ENCODE measurements at places on chromosomes 6 and 20. TPM values are rescaled to one million over a fixed set of nuclear protein-coding genes. Genes with fewer than 3 reads are reported as not detected.

SAMD3 gene
- total RNA-seq, result 5.5 TPM

BPI gene
- total RNA-seq, result not detected

MEP1A gene
- not detected for total RNA-seq

C6orf141 gene
- 0.43 TPM for total RNA-seq

DEFB124 gene
- not detected for total RNA-seq

TREML2 gene
- not detected for total RNA-seq

MDN1 gene
- total RNA-seq, result 19.0 TPM

MAS1 gene
- total RNA-seq, result not detected

GSTA4 gene
- total RNA-seq, result 25.9 TPM

- no peak for DNase-seq
Observed at GRCh38 chr6:75235271-75235670, 8.3 kb downstream of the COX7A2 start.

DNA sequence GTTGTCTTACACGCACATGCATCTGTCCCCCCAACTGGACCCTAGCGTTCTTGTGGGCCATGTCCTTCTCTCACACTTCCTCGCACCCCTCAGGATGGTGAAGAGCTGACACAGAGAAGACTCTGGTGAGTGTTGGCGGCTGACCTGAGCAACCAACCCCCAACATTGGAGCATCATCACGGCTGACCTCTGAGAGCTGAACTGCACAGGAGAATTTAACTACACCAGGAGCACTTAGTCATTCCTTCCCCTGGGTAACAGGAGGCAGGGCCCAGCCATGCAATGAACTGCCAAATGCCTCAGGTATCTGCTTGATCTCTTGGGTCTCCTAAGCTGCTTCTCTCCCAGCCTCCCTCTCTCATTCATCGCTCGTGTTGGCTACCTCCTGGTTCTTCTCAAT is 88.5 kb downstream of the PSMG4 start:
- no peak for DNase-seq

- DNase-seq, result no peak
Observed at GRCh38 chr6:89433252-89434149, 549 bp downstream of the ANKRD6 start.

DNA sequence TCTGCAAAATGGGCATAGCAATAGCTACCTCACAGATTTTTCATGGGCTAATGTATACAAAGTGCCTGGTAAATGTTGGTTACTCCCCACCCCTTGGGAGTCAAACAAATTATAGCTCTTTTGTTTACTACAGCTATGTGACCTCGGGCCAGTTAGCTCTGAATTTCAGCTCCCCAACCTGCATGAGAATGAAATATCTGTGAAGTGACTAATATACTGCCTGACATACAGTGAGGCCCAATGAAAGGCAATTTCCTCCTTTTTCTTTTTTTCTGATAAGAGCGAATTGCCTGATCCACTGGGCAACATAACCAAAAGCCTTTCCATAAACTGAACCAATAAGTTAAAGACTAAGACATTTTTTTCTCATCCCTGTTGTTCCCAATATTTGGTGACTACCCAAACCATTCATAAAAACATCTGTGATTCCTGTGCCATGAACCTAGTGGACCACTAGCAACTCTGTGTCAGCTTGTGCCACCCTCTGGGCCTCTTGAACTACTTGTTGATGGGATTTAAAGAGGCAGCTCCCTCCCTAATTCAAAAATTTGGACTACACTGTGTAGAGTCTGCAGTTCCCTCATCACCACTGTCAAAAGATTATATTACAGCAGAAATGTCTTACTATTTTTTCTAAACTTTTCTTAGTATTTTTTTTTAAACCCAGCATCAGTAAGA is 91.9 kb upstream of the TMEM30A start:
- no peak for DNase-seq

DNA sequence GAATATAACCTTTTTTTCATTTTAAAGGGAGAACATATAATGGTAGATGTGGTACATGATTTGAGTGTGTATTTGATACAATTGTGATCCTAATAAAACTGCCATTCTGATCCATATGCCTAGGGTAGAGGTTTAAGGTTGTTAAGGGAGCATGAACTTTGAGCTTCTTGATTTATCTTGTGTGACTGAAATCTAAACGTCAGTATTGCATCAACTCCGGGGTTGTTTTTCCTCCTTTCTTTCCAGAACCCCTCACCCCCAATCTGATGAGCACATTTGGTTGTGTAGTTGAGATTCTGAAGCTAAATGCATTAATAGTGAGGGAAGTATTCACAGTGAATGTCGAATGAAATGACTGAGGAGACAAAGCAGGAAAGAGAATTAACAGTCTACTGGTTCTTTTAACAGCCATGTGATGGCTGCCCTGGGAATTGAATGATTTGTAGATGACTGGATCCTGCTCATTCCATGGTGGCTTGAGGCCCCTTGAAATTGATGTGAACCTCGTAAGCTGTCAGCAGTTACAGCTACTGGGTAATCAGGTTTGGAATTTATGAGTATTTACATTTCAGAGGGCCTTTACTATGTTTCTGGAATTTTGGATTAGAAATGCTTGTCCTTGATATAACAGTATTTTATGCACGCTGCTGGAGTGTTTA is 44.8 kb downstream of the FARS2 start:
- DNase-seq, result peak; percentile 68

GRCh38 chr20:35616465-35617396 is 1.1 kb downstream of the SPAG4 start:
- DNase-seq, result peak; percentile 91

DNA sequence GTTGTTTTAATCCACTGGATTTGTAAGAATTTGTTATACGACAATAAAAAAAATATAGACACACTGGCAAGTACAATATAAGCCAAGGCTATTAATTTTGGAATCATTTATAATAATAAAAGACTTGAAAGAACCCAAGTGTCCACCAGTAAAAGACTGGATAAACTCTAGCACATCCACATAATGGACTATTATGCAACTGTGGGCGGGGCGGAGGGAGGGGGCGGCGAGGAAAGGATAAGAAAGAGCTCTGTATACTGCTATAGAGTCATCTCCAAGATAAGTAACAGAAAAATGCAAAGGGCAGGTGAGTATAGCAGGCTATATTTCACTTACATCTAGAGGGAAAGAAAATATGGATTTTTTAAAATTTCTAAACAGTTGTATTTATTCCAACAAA is 123.3 kb downstream of the TBC1D32 start:
- DNase-seq, result no peak

GRCh38 chr20:21026951-21027350 is 79.2 kb downstream of the LINC00237 start:
- DNase-seq, result no peak

DNA sequence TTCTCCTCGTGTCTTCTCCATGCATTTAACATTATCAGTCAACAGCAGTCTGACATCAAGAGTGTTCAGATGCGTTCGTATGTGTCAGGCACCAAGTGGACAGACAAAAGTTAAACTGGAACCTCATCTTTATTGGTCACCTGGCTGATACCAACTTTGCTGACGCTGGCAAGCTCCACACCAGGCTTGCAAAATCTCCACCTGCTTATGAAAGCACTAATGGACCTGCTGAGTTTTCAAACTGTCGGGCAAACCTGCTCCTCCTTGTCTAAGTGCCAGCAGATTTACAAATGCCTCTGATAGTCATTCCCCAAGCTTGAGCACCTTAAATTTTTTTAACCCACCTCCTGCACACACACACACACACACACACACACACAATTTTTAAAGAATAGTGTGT is 27.9 kb upstream of the DSP start:
- no peak for DNase-seq

- DNase-seq, result no peak
Observed at GRCh38 chr20:57619051-57619831, 985 bp downstream of the ZBP1 start.

GRCh38 chr6:96795481-96795880 is 41.8 kb downstream of the GPR63 start:
- no peak for DNase-seq

- DNase-seq, result peak; percentile 61
Observed at GRCh38 chr20:24917797-24918578, 31.1 kb upstream of the CST7 start.

DNA sequence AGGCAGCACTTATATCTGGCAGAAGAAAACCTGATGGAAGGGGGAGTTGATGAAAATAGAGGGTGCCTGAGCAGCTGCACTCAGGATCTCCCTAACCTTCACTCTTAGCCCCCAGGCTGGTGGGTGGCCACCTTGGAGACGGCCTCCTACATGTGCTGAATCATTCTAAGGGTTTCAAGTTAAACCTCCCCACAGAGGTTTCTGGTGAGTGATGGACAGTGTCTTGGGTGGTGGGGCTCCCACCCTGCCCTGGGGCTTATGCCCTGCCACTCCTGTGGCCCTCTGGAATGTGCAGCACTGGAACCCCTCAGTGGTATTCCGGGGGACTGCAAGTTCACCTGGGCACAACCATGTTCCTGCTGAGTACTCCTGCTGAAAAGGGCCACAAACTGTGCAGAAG is 357.2 kb downstream of the CD83 start:
- DNase-seq, result no peak

- DNase-seq, result no peak
Observed at GRCh38 chr6:169069356-169069755, 184.3 kb downstream of the THBS2 start.

GRCh38 chr6:22236626-22237414 is 60.0 kb downstream of the PRL start:
- DNase-seq, result peak; percentile 47

DNA sequence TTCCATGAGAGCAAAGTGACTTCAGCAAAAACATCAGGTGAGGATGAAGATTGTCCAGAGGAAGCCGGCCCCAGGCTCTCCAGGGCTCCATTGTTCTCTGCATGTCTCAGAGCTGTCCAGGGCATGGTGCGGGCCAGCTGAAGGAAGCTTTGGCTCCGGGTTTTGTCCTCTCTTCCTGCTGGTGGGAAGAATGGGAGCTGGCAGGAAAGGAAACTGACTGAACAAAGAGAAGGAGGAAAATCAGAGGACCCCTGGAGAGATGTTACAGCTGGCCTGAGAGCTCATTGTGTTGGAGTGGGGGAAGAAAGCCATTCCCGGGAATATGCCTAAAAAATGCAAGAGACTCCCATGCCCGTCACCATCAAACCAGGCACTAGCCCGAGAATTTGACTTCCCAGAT is 27.1 kb downstream of the PRND start:
- DNase-seq, result no peak
